ENCODE measurements at places on chromosomes 5 and 9.

GRCh38 chr5:153601377-153601776 lies 110.9 kb downstream of the GRIA1 start:
- no peak for DNase-seq

DNA sequence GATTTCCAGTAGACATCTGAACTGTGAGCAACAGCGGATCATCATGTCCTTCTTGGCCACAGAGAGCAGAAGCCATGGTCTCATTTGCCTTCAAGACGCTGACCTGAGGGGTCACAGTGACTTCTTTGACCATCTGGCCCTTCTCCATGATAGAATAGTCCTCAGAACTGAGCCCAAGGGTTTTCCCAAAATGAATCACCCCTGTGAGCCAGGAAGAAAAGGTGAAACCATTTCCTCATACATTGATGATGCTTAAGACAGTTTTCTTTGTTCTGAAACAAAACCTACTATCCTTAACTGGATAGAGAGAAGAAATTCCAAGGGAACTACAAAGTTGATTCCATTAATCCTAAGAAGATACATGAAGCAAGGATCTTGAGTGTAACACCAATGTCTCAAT lies 503.9 kb downstream of the CTNND2 start:
- no peak for DNase-seq

DNA sequence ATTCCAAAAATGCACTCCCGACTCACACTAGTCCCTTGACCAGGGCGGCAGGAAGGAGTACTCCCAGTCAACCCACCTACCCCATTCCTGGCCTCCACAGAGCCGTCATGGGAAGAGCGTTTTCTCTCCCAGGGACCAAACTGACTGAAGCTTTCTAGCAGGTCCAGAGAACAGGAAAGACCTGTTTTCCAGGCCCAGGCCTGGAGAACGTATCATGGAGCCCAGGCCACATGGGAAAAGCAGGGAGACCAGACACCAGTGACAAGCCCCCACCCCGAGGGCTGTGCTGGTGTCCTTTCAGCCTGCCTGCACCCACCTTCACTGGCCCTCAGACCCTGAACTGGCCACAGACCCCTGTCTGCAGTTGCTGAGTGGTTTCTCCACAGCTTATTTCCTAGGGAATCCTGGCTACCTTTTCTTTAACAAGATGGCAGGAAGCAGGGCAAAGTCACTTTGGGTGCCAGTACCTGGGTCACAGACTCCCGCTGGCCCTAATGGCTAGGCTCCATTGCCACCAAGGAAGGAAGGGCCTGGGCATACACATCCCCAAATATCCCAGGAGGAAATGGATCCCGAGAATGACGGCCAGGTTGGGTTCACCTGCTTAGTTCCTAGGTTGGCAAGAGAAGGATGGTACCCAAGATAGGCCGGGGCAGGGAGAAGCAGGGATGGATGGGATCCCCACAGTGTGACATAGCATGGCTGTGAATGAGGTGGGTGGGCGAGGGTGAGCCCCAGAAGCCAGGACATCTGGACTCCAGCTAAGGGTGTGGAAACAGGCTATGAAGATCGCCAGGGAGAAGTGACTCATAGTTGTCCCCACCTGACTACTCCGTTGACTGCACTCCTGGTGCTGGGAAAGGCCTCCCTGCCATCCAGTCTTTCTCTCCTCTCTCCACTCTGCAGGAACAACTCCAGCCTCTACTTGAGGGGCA lies 12.2 kb downstream of the CCNI2 start:
- no peak for DNase-seq

GRCh38 chr9:132127888-132128534 lies 33.8 kb upstream of the NTNG2 start:
- DNase-seq = no peak

GRCh38 chr9:89679016-89679415 lies 74.2 kb downstream of the GADD45G start:
- no peak for DNase-seq

GRCh38 chr5:39437467-39437866 lies 12.7 kb upstream of the DAB2 start:
- no peak for DNase-seq

- no peak for DNase-seq
Measured at GRCh38 chr5:38554861-38555260, 1.6 kb downstream of the LIFR start.

- no peak for DNase-seq
Measured at GRCh38 chr5:74277418-74277817, 363.1 kb downstream of the ENC1 start.

GRCh38 chr5:68348447-68349222 lies 133.1 kb downstream of the PIK3R1 start:
- no peak for DNase-seq

DNA sequence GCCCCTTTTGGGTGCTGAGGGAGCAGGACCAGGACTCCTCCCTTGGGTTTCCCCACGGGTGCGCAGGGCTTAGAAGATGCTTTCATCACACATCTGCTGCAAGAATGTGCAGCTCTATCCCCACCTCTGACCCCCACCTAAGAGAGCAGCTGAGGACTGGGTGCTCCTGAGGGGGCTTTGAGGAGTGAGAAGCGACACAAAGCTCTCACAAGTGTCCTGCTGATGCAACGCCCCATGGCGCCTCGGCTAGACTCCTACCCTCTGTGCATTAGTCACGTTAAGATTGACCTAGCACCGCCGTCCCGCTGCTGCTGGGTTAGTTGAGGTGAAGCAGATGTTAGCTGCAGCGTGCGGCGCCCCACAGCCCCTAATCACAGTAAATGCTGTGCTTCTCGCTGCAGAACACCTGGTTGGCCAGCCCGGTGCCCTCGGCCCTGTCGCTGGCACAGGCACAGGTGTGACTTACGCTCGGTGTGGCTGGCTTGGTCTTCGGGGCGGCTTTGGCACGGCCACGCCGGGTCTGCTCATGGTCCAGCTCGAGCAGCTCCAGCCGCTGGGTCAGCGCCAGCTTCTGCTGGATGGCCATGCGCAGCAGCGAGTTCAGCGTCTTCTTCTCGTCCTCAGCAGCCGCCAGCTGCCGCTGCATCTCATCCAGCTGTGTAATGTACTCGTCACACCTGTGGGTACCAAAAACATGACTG lies 45.0 kb upstream of the IPPK start:
- no peak for DNase-seq

DNA sequence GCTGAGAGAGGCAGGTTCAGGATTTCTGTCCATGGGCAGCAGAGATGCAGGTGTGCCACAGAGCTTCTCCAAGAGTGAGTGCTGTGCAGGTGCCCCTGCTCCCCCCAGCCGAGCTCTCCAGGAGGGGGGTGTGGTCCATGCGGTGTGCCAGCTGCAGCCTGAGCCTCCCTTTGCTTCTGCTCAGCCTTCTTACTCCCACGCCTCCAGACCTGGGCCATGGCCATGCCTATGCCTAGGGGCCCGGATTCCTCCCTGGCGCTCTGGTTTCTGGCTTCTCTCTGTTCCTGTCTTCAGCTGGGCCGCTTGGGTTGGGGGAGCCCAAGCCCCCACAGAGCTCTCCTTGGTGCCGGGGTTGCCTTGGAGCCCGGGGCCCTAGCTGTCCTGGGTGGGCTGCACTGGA lies 133.3 kb downstream of the CACNA1B start:
- no peak for DNase-seq

DNA sequence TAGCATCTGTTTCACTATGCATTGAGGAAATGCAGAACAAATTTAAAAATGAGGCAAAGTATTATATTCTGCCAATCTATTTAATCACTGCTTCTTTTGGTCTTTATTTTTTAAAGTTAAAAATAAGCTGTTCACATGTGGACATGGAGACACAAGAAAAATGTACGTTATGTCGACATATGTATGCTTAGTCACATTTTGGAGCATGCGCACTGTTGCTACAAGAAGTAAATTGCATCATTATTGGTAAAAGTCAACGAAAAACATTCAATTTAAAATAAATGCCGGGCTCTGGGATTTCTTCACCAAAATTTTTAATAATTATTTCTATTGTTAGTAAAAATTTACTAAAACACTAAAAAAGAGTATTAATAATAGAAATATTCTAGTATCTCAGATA lies 876.3 kb upstream of the CTNND2 start:
- DNase-seq = no peak

GRCh38 chr9:126971261-126971660 lies 56.7 kb downstream of the RALGPS1 start:
- DNase-seq = no peak

- peak; percentile 69 for DNase-seq
Measured at GRCh38 chr5:134252671-134253070, 26.8 kb upstream of the PPP2CA start.

- DNase-seq = no peak
Measured at GRCh38 chr5:133969654-133970324, 1.4 kb upstream of the C5orf15 start.

DNA sequence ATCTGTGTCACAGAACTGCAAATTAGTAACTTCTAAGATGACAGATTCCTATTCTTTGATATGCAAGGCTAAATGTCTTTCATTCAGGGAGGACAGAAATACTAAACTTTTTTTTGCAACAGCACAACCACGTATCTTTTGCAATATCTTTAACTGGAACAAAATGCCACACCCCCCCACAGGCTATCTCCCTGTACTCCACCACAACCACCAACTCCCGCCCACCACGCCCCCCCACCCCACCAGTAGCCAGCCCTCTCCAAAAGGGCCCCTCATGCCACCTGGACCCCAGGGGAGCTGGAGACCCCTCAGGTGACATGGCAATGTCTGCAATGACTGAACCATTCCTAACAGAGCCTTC lies 131.8 kb downstream of the ROR2 start:
- no peak for DNase-seq

- DNase-seq = no peak
Measured at GRCh38 chr5:154783774-154784460, 28.7 kb downstream of the LARP1 start.

GRCh38 chr5:32831624-32832023 lies 120.5 kb downstream of the NPR3 start:
- DNase-seq = no peak

DNA sequence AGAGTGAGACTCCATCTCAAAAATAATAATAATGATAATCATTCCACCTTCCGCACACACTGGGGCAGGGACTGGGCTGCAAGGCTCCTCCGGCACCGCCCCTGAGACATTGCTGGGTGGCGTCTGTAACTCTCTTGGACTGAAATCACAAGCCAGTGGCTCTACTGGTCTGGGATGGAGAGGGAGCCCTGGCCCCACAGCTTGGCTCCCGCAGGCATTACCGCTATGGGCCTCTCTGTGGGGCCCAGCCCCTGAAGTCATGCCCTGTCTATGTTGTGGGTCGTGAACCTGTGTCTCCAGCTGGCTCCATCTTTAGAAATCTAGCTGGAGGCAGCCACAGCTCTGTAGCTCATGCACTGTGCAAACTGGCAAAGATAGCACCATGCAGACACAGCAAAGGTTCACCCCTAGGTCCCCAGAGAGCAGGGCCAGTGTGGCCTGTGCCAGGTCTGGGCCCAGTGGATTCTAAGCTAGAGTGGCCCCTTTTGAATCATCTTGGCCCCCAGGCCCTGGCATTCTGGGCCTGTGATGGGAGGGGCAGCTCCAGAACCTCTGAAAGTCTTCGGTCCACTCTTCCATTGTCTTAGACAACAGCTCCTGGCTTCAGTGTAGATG lies 36.1 kb upstream of the COL5A1 start:
- DNase-seq = no peak

- DNase-seq = no peak
Measured at GRCh38 chr9:98929895-98930341, 13.8 kb upstream of the COL15A1 start.

- DNase-seq = no peak
Measured at GRCh38 chr5:133981714-133982113, 13.3 kb upstream of the C5orf15 start.

DNA sequence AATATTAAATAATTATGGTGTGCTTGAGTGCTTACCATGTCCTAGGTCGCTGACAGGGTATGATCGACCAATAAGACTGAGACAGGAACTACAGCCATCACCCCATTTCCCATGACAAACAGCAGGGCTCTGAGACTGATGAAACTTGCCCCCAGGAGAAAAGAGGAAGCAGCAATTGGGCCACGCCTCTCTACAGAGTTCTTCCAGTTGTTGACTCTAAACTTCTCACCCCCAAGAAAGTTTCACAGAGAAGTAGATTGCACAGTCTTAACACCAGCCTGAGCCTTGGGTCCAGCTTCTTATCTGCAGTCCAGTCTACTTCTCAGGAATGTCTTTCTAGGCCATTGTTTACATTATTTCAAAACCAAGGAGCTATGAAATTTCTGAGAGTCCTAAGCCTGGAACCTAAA lies 182.2 kb upstream of the ANKRD55 start:
- DNase-seq = no peak

GRCh38 chr9:107158321-107158720 lies 124.8 kb upstream of the RAD23B start:
- DNase-seq = no peak

- DNase-seq = no peak
Measured at GRCh38 chr9:76352026-76352620, 42.1 kb downstream of the RFK start.

DNA sequence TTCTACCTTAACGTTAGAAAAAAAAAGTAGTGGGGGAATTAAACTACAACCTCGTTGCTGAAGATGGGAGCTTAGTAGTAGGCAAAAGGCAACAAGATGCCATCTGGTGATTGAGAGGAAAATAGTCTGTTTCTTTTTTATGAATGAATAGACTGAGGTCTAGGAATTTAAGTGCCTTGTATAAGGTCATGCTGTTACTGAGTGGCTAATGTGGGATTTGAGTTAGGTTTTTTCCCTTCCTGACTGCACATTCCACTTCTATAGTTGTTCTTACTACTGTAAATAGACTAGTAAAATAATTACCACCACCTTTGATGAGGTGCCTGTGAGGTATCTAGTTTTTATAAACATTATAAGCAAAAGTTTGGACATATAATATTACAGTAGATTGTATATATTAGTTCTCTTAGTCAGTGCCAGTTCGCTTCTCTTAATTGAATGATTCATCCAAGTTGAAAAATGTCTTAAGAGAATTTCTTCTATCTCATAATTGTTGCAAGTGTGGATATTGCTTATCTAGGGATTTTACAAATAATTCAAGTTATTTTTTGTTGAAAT lies 19.1 kb downstream of the FSD1L start:
- DNase-seq = no peak

DNA sequence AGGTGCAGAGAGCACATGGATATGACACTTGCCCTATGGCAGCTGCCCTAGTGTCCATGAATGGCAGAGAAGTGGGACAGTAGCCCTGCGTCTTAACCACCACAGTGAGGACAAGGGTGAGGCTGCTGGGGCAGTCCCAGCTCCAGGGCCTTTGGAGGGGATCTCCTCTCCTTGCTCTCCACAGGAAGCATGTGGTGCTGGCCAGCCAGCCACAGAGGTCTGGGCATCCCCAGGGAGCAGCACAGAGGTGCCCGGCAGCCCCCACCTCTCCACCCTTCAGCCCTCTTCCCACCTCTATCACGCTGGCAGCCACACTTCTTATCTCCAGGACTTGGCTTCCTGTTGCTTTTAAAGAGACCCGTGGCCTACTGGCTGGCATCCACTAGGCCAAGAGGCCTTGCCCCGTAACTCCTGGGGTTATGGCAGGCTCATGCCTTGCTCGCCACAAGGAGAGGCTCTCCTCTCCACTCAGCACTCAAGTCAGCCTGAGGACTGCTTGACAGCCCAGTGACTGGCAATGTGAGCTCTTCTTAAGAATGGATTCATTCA lies 21.9 kb downstream of the CSF2 start:
- DNase-seq = no peak

- no peak for DNase-seq
Measured at GRCh38 chr5:144913661-144914060, 743.0 kb downstream of the KCTD16 start.
